ENCODE measurements at places on chromosomes 16 and 17.

GRCh38 chr16:29745121-29745852, 503 bp downstream of the C16orf54 start:
- DNase-seq = peak; percentile 67

DNA sequence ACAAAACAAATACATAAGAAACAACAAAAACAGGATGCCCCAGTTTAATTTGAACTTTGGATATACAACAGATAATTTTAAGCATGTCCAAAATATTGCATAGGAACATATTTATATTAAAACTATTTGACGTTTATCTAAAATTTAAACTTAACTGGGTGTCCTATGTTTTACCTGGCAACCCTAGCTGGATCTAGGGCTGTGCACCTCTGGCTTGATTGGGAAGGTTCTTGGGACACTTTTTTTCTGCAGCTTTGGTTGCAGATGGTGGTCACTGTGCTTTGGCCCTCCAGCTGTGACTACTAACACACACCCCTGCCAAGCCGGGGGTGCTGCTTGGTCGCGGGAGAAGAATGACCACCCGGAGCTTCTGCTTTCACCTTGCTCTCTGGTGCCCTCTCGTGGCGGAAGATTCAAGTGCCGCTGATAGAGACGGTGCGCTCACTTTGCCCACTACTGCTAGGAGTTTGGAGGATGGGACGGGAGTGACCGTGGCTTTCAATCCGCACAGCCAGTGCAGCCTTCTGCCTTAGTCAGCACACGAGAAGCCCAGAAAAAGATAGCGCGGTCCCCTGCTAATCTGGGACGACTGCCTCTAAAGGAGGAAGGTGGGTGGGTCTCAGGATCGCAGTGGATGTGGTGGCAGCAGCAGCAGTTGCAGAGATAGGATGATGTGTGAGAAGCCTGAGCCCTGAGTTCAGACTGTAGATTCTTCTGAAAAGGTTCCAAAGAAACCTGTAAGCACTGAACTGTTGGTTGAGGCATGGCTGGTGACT, 6.7 kb downstream of the SPACA3 start:
- DNase-seq = peak; percentile 86

DNA sequence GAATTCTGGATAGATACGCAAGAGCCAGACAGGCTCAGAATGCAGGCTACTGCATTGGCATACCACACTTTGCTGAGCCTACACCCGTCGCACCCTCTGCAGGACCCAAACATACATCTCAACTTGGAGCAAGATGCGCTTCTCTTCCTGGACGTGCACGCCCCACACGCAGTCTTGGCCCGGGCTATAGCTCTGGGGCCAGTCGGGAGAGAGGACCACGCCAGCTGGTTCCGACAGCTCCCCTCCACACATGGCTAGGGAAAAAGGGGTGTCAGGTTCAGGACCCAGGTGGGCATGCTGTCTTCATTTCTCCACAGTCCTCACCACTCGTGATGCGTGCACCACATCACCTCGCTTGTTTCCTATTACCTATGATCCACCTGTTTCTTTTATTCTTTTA, 15.1 kb upstream of the CDIPT start:
- no peak for DNase-seq

DNA sequence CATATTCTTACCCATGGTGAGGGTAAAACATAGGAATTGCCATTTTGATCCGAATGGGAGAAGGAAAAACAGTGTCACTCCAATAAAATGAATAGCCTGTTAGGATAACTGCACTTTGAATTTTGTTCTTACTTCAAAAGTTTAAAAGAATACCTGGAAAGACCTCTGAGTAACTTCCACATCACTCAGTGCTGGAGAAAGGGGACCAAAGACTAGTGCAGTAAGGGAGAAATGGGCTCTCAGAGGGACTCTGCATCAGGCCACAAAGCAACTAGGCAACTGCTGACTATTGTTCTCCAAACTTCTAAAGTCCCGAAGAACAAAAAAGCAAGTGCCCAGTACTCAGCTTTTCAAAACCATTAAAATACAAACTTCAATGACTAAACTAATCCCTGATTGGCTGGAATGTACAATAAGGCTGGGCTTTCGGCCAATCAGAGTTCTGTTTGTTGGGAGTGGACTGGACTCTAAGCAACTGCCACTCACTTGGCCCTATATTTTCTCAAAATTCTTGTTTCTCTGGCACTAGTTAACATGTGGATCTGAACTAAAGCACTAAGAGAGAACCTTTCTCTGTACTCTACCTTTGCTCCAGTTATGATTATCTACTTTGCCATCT, 6.2 kb downstream of the DNAJC7 start:
- no peak for DNase-seq

DNA sequence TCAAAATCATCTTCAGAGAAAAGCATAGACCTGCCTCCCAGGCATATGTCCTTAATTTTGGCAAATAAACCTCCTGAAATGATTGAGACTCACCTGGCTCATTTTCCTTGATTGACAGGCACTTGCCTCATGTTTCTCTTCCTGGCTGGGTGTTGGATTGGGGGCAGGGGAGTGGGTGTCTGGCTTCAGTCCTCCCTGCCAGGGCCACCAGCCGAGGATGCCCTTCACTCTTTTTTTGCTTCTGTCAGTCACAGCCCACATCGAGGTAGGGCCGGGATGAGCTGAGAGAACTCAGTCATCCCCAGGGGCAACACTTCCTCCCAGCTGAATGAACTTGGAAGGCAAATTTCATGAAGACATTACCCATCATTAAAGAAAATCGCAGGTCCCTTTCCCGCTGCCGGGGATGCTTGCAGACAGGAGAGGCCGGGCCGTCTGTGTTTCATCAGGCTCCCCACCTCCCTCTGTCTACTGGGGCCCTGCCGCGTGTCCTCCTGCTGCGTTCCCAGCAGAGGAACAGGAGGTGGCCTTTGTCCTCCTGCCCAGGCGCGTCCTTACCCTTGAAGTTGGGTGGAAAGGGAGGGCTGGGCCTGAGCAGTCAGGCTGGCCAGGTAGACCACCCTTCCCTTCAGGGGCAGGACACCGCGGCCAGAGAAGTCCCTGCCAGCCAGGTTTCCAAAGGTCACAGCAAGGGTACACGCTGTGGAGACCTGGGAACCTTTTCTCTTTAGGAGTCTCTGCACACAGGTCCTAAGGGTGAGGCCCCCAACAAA, 11.2 kb upstream of the DNAH17 start:
- no peak for DNase-seq

DNA sequence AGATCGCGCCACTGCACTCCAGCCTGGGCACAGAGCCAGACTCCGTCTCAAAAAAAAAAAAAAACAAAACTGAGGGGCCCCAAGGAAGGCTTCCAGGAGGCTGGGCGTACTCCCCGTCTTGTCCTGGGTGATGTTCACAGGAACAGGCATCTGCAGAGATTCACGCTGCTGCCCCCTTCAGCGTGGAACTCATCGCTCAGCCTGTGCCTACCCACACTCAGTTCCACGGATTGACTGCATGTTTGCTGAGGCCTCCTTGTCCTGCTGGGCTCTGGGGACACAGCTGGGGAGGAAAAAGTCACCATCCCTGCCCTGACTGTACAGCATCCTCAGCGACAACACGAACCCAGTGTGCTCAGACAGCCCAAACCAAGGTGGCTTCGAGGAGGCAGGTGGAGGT, 12.9 kb upstream of the OSGIN1 start:
- DNase-seq = no peak

GRCh38 chr17:77968788-77969187, 10.3 kb downstream of the TNRC6C start:
- DNase-seq = no peak

DNA sequence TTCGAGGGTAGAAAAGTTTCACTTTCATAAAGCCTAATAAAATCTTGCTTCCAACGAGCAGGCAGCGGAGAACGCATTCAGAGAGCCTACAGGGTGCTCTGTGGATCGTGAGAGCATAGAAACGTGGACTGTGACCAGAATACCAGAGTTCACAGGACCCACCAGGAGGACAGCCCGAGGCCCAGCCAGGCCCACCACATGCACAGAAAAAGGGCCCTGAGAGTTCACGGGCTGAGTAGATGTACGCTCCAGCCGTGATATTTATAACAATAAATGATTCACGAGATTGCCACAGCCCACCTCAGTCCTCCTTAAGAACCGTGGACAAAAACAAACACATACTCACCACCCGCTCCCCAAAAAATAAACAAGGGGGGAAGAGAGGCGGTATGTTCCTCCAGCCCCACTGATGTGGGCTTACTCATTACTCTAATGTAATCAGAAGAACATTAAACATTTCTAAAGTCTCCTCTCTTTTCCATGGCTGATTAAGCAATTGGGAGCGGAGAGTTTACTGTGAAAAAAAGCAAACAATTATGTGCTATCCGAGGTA, 207.2 kb downstream of the C16orf78 start:
- no peak for DNase-seq

- DNase-seq = no peak
Observed at GRCh38 chr17:47713980-47714700, 18.9 kb upstream of the TBX21 start.

DNA sequence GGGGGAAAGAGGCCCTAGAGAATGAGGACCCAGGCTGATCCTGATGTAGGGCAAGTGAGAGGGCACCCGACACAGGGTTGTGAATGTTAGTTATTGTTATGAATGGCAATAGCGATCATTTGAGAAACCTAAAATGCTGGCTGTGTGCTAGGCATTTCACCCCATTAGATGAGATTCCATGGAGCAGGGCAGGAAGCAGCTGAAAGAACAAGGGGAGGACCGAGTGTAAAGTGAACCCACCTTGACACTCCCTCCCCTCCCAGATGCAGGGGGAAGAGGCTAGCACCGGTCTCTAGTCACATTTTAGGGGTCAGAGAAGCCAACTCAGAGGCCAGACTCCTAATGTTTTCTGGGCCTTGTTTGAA, 553 bp upstream of the CORO6 start:
- no peak for DNase-seq

GRCh38 chr16:88770461-88771293, 14.3 kb downstream of the PIEZO1 start:
- no peak for DNase-seq

DNA sequence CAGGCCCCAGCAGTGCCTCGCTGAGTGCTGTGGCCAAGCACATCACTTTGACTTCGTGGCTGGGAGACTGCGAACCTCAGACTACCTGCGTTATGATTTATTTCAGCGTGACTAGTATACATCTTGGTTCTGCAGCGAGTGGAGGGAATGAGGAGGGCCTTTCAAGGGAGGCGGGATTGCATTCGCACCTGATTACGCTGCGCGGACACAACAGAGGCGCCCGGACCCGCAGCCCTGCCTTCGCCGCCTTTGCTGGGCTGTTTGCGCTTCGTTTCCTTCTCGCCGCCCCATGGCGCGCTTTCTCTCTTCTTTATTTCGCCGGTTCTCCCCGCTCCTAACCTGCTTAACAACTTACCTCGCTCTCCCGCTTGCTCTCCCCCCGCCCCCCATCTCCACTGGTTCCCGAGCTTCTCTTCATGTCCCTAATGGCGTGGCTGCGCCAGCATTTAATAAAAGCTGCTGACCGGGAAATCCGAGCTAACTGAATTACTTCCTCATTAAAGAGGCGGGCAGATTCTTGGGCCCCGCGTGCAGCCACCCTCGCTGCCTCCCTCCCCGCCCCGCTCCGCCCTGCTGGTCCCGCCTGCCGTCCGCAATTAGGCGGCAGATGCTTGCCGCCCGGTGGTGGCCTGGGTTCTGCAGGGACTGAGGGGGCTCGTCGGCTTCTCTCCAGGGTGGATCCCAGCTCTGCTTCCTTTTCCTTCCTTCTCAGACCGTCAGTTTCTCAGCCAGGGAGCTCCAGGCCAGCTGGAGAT, 257.6 kb upstream of the SDK2 start:
- DNase-seq = peak; percentile 31

- DNase-seq = no peak
Observed at GRCh38 chr17:77681861-77682260, 276.6 kb upstream of the TNRC6C start.

DNA sequence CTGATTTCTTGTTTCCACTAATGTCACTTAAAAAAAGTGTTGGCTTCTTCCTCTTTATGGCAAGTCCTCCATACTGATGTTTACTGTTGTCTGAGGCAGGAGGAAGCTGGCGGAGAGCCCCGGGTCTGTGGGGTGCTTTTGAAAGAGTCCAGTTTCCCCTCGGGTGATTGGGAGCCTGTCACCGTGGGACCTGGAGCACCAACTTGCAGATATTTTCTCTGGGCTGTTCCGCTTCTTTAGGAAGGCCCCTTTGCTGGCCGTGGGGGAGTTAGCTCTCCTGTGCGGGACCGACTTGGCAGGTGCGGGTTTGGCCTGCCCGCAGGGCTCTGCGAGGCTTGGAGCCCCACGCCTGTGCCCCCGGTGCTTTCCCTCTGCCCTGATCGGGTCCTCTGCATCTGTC, 3.1 kb downstream of the BANP start:
- no peak for DNase-seq

GRCh38 chr17:28983286-28984230, 22.3 kb downstream of the SEZ6 start:
- no peak for DNase-seq

GRCh38 chr17:66941773-66942450, 22.6 kb upstream of the CACNG4 start:
- DNase-seq = no peak

DNA sequence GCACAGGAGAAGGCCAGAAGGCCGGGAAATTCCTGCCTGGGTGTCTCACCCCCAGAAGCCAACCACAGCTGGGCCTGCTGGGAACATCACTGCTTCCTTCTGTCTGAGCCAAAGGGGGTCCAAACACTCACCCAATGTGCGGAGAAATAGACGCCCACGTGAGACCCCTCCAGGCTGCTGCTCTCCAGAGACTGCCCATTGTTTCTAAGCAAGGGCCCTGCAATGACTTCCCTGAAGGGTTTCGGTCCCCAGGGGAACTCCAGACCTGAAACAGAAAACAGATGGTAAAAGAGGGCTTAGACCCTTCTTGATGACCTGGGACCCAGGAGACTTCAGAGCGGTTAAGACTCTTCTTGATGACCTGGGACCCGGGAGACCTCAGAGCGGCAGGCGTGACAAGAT, 41.3 kb downstream of the MRM3 start:
- DNase-seq = no peak

DNA sequence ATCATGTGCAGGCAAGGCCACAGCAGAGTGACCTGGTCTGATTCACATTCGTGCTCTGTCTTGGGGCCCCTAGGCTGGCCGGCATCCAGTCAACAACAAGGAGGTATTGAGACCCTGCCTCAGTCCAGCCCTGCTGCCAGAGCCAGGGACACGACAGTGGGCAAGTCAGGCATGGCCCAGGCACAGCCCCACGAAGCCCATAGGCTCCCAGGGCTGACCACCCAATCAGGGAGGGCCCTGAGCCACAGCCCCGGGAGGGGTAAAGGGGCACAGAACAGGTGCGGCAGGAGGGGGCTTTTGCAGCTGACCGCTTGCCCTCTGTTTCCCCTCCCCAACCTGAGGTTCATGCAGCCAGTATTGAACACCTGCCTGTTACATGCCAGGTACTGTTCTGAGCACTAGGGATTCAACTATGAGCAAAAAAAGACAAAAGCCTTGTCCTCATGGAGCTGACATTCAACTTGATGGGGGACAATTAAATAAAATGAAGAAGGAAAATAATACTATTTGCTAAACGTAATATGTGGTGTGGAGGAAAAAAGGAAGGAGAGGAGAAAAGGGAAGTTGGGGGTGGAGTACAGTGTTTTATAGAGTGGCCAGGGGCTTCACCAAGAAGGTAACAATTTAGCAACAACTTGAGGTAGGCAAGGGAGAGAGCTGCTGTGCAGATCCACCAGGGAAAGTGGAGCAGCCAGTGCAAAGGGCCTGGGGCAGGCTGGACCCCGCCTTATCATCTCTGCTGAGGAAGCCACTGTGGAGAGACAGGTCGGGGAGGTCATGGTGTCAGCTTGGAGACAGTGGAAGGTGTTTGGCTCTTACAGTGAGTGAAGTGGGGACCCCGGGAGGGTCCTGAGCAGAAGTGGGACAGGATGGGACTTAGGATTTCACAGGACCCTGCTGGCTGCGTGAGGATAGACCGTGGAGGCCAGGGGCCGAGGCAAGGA, 6.1 kb downstream of the DRC3 start:
- DNase-seq = no peak

GRCh38 chr16:47058295-47059086, 85.0 kb upstream of the DNAJA2 start:
- DNase-seq = no peak

Data from activated CD4-positive, alpha-beta T cell treated with anti-CD3 and anti-CD28 coated beads, Interleukin-2, amount 50 U/mL, for 48 hours (primary cell).